ENCODE measurements at places on chromosomes 3 and 15.

GRCh38 chr3:9172851-9173321, 76.6 kb downstream of the SRGAP3 start:
- no peak for DNase-seq

- no peak for DNase-seq
These were observed 158.8 kb upstream of the GADL1 start for GRCh38 chr3:31053299-31053698.

- DNase-seq, result no peak
These were observed 894.6 kb downstream of the PLOD2 start for GRCh38 chr3:145266368-145266767.

- no peak for DNase-seq
These were observed 14.9 kb downstream of the NR1I2 start for GRCh38 chr3:119796785-119797184.

- no peak for DNase-seq
These were observed 20.2 kb downstream of the CRABP1 start for GRCh38 chr15:78360367-78360801.

DNA sequence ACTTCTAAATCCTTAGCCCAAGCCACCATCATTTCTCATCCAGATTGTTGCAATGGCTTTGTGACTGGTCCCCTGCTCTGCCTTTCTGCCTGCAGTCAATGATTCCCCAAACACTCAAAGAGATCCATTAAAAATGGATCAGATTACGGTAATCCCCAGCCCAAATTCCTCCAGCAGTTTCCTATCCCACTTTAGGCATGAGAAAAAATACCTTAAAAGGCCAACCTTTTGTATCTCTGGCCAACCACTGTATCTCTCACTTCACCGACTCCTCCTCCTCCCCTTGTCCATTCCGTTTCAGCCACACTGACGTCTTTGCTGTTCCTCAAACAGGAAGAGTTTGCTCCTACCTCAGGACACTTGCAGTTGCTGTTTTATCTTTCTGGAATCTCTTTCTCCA, 20.9 kb upstream of the IL1RAP start:
- no peak for DNase-seq

DNA sequence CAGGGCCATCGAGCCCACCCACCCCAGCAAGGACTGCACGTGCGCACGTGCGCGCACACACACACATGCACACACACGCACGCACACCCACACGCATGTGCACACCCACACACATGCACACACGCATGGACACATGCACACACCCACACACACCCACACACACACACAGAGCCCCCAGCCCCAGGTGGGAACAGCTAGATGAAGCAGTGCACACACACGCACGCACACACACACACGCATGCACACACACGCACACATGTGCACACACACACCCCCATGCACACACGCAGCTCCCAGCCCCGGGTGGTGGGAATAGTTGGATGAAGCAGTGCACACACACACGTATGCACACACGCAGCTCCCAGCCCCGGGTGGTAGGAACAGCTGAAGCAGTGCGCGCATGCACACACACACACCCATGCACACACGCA, 158.6 kb downstream of the XXYLT1 start:
- no peak for DNase-seq

- peak; percentile 98 for DNase-seq
These were observed 6.5 kb upstream of the TM4SF18 start for GRCh38 chr3:149339931-149340309.

- no peak for DNase-seq
These were observed 750 bp upstream of the ITGB5 start for GRCh38 chr3:124887932-124888298.

- no peak for DNase-seq
These were observed 10.3 kb upstream of the SMAD6 start for GRCh38 chr15:66691727-66692126.

DNA sequence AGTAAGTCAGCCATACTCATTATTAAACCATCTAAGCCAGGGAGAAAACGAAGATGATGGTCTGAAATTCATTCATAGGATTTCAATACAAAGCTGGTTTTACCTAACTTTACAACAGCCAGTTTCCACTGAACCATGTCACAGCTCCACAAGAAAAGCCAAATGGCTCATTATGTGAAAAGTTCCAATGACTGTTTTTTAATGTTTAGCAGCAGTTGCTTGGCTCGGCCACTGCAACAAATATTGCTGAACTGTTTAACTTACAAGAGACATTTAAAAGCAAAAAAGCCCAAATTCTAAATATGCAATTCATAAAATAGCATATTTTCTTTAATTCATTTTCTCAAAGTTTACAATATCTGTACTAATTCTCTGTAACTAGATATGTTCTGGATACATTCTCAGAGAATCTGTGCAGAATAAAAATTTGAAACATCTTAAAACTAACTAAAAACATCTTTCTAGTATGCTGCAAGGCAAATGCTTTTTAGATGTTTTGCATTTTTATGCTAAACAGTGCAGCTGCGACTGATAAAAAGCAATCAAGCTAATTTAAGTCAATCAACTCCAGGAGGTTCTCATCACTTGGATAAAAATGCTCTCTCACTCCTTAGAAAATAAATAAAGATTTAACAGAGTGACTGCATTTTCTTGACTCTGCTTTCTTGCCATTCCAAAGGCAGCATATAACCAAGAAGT, 356.5 kb downstream of the ERC2 start:
- DNase-seq, result no peak

- peak; percentile 45 for DNase-seq
These were observed 1.2 kb downstream of the MB21D2 start for GRCh38 chr3:192916371-192917027.

DNA sequence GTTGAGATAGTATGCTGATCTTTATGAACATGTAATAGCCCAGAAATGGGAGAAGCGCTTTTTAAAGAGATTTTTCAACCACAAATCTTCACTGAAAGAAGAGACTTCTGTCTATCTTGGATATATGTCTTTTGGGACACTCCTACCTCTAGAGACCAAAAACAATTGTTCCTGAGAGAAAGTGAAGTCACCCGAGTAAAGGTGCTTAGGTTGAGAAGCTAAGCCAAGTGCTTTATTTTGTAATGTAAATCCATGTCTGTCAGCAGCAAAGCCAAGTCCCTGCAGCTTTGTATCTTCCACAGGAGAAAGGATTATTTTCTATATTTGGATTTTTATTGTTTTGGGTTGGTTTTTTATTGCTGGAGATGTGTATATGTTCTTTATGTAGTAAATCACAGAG, 32.1 kb upstream of the B3GALNT1 start:
- no peak for DNase-seq

GRCh38 chr3:99681512-99681911, 43.1 kb downstream of the COL8A1 start:
- no peak for DNase-seq

- DNase-seq, result no peak
These were observed 22.9 kb upstream of the THUMPD3 start for GRCh38 chr3:9339761-9340471.

GRCh38 chr15:43146184-43146583, 12.8 kb downstream of the TMEM62 start:
- DNase-seq, result no peak

- DNase-seq, result no peak
These were observed 4.7 kb downstream of the MESP1 start for GRCh38 chr15:89746386-89746780.

GRCh38 chr3:177196008-177196455, 1.2 kb downstream of the TBL1XR1 start:
- DNase-seq, result no peak
